ENCODE measurements at places on chromosomes 5 and 9. TPM values are rescaled to one million over a fixed set of nuclear protein-coding genes. Genes with fewer than 3 reads are reported as not detected.

Gene SELENOP
- total RNA-seq: 217 TPM

Gene PRUNE2
- 6.2 TPM for total RNA-seq

Gene LRRC26
- 4.1 TPM for total RNA-seq

Gene PCDHGB6
- 4.4 TPM for total RNA-seq

DNA sequence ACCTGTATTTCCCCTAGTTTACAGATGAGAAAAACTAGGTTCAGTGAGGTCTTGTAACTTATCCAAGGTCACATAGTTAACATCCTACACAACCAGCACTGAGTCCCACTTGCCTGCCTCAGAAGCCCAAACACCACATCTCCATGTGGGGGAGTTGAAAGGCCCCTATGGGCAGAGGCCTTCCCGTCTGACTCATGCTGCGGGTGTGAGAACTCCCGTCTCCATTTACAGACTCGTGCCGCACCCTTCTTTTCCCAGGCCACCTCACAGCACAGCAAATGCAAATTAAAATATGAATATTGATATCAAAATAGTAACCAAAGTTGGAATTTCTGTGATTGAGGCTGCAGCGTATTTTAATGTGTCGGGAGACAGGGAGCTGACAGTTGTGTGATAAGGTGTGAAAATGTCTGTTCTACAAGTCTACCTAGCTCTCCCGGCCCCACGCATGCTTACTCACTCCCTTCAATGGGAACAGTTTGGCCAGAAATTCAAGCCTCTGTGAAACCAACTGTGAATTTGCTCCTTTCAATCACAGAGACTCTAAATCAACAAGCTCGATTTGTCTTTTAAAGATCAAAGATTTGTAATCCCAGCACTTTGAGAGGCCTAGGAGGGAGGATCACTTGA lies 90.1 kb downstream of the CRB2 start:
- peak; percentile 45 for DNase-seq

GRCh38 chr9:132637801-132638200 lies 32.0 kb downstream of the DDX31 start:
- DNase-seq: no peak

DNA sequence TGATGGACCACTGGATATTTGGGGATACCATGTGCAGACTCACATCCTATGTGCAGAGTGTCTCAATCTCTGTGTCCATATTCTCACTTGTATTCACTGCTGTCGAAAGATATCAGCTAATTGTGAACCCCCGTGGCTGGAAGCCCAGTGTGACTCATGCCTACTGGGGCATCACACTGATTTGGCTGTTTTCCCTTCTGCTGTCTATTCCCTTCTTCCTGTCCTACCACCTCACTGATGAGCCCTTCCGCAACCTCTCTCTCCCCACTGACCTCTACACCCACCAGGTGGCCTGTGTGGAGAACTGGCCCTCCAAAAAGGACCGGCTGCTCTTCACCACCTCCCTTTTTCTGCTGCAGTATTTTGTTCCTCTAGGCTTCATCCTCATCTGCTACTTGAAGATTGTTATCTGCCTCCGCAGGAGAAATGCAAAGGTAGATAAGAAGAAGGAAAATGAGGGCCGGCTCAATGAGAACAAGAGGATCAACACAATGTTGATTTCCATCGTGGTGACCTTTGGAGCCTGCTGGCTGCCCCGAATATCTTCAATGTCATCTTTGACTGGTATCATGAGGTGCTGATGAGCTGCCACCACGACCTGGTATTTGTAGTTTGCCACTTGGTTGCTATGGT lies 54.5 kb upstream of the HNRNPA0 start:
- DNase-seq: no peak

- DNase-seq: no peak
These were observed 115.0 kb upstream of the MEF2C start for GRCh38 chr5:88997937-88998336.

- no peak for DNase-seq
These were observed 3.2 kb upstream of the SLIT3 start for GRCh38 chr5:169304175-169304574.
